ENCODE measurements at places on chromosomes 7 and 10.
A peak's percentile ranks its signal among the peaks of the same experiment; 100 is the strongest.

- DNase-seq, result peak; percentile 4
Measured at GRCh38 chr10:102322914-102323313, 72.6 kb upstream of the NFKB2 start.

GRCh38 chr10:34290412-34291081 lies 524.5 kb downstream of the PARD3 start:
- DNase-seq, result no peak

GRCh38 chr10:86330778-86331763 lies 35.5 kb downstream of the GRID1 start:
- DNase-seq, result no peak

- DNase-seq, result no peak
Measured at GRCh38 chr10:67549390-67549789, 146.6 kb downstream of the CTNNA3 start.

- no peak for DNase-seq
Measured at GRCh38 chr10:4008676-4009382, 223.8 kb upstream of the KLF6 start.

DNA sequence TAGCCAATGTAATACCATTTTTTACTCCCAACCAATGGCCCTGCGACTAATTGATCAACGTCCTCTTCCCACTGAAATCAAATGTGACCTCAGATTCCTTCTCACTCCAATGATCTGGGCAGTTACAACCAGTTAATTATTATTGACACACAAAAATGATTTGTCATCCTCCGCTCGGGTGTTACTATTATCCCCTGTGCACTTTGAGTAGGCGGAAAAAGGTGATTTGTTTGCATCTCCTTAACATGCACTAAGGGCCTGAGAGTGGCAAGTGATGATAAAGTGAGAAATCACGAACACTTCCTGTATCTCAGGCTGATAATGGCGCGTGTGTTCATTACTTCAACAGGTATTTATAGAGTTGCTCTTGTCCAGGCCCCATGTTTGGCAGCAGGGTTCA lies 40.9 kb upstream of the PNLIP start:
- DNase-seq, result no peak

DNA sequence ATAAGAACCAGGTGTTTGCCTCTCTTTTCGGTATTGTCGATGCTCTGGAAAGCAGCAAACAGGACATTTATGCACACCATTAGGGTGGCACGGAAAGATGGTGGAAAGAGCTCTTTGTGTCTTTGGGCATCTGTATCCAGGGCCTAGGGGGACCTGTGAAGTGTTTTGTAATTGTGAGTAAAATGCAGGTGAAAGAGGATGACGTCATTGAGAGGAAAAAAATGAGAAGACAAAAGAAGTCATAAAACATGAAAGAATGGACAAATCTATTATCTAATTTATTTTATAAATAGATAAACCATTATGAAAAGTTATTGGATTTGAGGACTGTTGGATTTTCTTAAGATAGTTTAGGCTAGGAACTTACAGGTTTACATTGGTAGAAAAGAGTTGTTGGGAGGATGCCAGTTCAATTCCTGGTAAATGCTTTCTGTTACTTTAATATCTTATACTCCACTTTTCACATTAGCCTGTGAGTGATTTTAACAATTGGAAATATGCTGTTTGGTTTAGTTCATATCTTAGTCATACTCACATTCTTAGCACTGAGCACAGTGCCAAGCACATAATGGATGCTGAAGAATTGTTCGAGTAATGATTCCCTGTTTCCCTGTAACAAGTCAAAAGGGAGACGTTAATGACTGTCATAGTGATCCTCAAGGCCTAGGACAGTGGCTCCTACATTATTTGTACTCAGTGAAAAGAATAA lies 62.6 kb downstream of the EXOC4 start:
- no peak for DNase-seq

- DNase-seq, result no peak
Measured at GRCh38 chr7:123431075-123431614, 103.2 kb downstream of the IQUB start.

DNA sequence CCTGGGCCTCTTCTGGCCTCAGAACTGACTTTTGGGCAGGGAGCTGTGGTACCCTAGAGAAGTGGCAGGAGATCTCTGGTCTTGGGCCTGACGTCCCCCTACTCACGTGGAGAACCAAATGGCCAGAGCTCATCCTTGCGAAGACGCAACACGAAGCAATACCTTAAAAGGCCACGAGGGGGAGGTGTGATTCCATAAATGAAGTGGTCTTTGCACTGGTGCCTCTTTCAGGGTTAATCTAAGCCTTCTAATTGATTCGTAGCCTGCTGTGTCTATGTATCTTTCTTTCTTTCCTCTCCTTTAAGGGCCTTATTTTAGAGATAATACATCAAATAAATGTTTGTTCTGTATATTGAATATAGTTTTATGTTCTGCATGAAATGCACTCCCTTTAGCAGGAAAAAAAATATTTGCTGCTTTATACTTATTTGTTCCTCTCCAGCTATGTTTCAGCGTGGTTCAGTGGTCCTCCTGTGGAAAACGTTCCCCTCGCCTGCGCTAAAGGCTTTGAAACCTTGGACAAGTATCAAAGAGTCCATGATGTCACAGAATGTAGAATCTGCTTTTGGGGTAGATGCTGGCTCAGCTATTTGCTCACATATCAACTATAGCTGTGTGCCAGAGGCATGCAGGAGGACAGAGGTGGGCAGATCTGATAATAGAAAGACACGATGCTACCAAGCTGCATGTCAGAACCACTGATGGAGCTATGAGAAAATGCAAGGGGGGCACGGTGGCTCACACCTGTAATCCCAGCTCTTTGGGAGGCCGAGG lies 41.0 kb downstream of the STRA8 start:
- DNase-seq, result peak; percentile 52

GRCh38 chr7:17887286-17887685 lies 53.0 kb downstream of the SNX13 start:
- no peak for DNase-seq

- no peak for DNase-seq
Measured at GRCh38 chr10:21191512-21191911, 294.4 kb upstream of the NEBL start.

GRCh38 chr10:33240931-33241330 lies 93.5 kb downstream of the NRP1 start:
- DNase-seq, result no peak

DNA sequence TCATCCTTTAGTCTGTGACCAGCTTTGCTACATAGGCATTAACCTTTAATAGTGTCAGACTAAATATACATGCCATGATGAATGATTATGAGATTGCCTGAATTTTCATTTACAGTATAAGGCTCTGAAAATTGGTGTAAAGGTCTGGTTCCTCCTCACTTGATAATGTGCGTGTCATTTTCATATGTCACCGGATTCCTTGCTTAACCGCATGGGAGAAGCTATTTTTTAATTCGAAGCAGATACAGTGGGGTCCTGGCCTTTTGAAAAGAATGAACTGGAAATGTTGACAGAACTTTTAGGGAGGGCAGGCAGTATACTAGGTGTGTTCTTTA lies 192.4 kb upstream of the SH2B2 start:
- DNase-seq, result no peak

DNA sequence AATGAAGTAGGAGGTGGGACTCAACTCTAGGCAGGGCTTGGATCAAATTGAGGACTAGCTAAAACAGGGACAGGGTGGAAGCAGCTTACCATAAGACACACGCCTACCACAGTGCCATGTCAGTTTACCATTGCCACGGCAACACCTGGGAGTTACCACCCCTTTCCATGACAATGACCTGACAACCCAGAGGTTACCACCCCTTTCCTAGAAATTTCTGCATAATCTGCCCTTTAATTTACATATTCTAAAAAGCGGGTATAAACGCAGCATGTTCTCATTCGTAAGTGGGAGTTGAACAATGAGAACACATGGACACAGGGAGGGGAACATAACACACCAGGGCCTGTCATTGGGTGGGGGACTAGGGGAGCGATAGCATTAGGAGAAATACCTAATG lies 72.7 kb downstream of the GCC1 start:
- DNase-seq, result no peak

GRCh38 chr10:95341716-95342130 lies 50.9 kb upstream of the PDLIM1 start:
- DNase-seq, result no peak

GRCh38 chr7:82210416-82211184 lies 233.0 kb downstream of the CACNA2D1 start:
- no peak for DNase-seq

- DNase-seq, result no peak
Measured at GRCh38 chr7:12964836-12965235, 277.4 kb downstream of the ARL4A start.

DNA sequence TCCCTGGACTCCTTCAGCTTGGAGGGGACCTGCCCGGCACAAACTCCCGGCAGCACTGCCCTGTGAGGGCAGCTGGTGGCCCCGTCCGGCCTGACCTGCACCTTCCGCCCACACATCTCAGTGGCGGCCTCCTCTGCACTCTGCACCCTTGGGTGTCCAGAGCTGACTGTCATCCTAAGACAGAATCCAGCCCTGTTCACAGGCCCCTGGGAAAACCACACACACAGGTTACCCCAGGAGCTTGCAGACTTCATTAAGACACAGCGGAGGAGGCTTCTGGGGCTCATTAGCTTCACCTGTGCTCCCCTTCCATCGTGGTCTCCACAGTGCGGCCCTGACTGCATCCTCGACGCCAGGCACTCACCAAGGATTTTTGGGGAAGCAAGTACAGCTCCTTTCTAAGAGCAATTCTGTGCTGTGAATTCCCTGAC lies 51.5 kb upstream of the SHH start:
- no peak for DNase-seq

DNA sequence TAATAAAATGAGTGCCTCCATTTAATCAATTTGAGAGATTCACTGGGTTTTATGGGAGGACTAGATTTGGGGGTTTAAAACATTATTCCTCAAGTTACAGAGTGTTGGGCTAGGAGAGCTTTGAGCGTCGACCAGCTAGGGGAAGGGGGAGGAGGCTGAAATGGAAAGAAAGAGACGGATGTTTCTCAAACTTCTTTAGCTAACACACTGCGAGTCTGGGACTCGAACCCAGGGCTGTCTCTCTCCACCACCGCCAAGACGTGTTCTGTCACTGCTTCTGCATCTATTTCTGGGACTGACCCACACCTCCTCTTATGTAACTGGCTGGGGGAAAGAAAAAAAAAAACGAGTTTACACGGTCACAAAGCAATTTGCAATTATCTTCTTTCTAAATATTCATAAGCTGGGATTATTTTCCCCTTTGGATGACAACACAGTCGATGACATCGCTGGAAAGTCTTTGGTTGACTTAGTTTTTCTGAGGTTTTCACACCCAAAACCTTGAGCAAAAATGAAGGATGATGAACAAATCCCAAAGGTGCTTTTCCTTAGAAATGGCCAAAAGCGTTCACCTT lies 27.2 kb downstream of the CHST15 start:
- no peak for DNase-seq

GRCh38 chr10:130432271-130432670 lies 296.1 kb downstream of the GLRX3 start:
- DNase-seq, result no peak

GRCh38 chr7:27890205-27890849 lies 150.4 kb downstream of the TAX1BP1 start:
- DNase-seq, result no peak

GRCh38 chr7:91083855-91084644 lies 180.2 kb upstream of the FZD1 start:
- no peak for DNase-seq

DNA sequence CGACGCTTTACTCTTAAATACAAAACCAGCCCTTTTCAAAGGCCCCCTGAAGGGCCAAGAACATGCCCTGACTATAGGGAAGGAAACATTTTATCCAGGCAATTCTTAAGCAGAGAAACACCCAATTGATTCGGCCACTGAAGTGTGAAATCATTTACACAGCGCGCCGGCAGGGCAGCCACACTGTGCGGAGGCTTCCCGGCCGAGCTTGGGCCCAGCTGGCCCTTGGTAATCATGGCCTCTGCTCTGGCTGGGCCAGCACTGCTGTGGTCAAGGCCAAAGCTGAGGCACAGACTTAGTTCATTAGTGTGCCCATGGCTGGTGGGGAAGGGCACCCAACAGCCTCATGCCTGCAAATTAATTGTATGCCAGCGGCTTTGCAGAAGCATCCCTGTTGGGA lies 143.7 kb upstream of the HABP2 start:
- DNase-seq, result no peak

DNA sequence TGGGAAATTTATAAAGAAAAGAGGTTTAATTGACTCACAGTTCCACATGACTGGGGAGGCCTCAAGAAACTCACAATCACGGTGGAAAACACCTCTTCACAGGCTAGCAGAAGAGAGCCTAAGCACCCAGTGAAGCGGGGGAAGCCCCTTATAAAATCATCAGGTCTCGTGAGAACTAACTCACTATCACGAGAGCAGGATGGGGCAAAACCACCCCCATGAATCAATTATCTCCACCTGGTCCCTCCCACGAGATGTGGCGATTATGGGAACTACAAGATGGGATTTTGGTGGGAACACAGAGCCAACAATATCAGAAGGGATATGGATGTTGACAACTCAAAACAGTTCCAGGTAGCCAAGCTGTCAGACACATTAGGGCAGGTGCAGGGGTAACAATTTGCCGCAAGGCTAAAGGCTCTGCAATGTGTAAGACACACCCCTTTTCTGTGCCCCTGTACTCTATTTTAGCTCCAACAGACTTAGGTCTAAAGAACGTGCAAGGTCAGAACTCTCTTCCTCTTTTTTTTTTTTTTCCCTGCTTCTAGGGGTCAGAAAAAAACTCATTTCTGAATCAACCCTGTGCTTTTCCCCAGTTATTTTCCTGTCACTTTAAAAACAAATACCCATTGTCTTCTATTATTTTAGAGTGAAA lies 30.7 kb upstream of the RBM20 start:
- DNase-seq, result no peak

GRCh38 chr10:93071177-93071472 lies 2.6 kb upstream of the CYP26A1 start:
- DNase-seq, result no peak

GRCh38 chr7:147916573-147916972 lies 674.0 kb upstream of the C7orf33 start:
- DNase-seq, result no peak

DNA sequence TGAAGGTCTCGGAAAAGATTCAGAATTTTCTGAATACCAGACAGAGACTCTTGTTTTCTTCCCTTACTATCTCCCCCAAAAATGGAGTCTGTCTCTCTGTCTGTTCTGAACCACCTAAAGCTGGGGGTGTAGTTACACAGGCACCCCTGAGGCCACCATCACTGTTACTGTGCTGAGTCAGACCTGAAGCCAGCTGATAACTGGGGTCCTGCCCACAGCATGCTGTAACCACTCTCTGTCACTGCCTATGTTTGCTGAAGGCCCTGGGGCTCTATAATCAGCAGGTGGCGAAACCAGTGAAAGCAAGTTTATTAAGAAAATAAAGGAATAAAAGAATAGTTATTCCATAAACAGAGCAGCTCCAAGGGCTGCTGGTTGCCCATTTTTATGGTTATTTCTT lies 575.2 kb upstream of the POT1 start:
- DNase-seq, result no peak

DNA sequence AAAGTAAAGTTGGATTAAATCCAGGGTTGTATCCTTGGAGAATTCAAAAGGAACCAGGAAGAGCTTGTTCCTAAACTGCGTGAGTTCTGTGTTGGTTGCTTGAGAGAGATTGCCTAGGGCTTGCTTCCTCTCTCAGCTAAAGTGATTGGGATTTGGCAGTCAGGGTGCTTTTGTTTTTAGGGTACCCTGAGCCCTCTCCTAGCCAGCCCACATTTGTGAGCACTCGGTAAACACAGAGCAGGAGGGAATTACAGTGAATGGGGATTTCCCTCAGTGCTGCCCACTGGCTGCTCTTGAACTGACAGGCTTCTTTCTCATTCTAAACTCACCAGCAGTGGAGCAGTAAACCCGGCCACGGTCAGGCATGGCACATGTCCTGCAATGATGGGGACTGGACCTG lies 146.9 kb downstream of the TPST1 start:
- DNase-seq, result no peak

Measured in stimulated activated CD8-positive, alpha-beta memory T cell treated with anti-CD3 and anti-CD28 coated beads, Interleukin-7, amount 100 ng/mL, for 1 hour (primary cell).